ENCODE measurements at places on chromosomes 7 and 10.
A peak's percentile ranks its signal among the peaks of the same experiment; 100 is the strongest.

DNA sequence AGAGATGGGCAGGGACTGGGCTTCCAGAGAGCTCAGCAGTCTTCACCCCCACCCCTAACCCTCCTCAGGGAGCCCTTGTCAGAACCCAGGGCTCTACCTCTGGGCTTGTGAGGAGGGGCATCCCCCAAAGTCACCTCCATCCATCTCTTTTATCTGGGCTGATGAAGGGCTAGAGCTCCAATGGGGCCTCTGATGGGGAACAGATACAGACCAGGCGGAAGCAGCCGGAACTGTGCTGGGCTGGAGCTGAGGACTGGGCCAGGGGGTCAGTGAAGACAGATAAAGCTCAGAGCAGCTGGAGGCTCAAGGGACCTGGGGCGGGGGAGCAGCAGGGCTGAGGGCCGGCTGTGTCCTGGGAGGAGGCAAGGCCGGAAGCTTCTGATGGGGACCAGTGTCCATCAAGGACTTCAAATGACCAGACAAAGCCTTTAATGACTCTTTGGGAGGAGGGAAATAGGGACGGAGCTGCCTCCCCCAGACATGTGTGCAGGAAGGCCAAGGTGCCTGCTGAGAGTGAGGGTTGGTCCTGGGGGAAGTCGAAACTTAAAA lies 10.2 kb downstream of the KAZALD1 start:
- no peak for DNase-seq

DNA sequence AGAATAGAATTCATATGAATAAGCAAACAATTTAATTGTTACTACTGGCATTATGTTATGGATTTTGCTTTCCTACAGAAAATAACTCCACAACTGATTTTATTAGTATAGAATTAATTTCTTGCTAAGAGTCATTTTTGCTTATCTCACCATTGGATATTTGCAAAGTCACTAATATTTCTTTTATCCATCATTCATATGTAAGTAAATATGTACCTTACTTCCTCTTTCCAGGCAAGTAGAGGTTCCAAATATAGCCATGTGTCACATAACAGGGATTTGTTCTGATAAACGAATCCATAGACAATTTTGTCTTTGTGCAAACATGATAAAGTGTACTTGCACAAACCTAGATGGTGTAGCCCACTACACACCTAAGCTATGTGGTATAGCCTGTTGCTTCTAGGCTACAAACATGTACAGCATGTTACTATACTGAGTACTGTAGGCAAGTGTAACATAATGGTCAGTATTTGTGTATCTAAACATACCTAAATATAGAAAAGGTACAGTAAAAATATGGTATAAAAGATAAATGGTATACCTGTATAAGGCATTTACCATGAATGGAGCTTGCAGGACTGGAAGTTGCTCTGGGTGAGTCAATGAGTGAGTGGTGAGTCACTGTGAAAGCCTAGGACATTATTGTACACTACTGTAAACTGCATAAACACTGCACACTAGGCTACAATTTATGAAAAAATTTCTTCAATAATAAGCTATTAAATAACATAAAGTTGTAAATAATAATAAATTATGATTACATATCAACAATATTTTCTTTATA lies 18.3 kb downstream of the KLLN start:
- DNase-seq, result no peak

- peak; percentile 21 for DNase-seq
Observed at GRCh38 chr7:18064242-18064838, 36.7 kb upstream of the PRPS1L1 start.

DNA sequence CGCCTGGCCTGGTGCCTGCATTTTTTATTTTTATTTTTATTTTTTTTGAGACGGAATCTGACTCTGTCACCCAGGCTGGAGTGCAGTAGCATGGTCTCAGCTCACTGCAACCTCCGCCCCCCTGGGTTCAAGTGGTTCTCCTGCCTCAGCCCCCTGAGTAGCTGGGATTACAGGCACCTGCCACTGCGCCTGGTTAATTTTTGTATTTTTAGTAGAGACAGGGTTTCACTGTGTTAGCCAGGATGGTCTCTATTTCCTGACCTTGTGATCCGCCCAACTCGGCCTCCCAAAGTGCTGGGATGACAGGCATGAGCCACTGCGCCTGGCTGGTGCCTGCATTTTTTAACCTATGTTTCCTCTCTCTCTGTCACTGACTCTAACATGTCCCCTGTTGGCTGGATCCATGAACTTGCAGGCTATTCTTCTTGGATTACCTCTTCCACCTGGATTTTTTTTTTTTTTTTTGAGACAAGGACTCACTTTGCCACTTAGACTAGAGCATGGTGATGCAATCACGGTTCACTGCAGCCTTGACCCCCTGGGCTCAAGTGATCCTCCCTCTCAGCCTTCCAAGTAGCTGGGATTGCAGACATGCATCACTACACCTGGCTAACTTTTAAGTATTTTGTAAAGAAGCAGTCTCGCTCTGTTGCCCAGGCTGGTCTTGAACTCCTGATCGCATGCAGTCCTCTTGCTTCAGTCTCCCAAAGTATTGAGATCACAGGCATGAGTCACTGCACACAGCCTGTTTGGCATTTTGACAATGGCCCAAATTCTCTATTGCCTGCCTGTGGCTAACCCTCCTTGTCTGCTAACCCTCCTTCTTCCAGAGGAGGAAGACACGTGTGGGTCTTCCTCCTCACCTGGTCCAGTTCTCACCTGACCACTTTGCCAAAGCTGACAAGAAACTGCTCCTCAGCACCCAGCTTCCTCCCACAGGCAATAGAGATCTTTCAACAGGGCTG lies 23.0 kb upstream of the PRPF18 start:
- no peak for DNase-seq

- no peak for DNase-seq
Observed at GRCh38 chr7:22109761-22110160, 164.1 kb upstream of the CDCA7L start.

DNA sequence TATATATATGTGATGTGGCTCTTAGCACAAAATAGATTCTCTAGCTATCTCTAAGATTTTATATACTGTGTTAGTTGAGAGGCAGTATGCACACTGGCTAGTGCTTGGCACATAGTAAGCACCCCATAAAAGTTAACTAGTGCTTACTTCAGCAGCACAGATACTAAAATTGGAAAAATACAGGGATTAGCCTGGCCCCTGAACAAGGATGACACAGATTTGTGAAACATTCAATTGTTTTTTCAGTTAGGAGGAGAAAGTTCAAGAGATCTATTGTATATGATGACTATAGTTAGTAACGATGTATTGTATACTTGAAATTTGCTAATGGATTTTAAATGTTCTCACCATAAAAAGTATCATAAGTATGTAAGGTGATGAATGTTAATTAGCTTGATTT lies 78.3 kb upstream of the LRRC17 start:
- DNase-seq, result no peak

DNA sequence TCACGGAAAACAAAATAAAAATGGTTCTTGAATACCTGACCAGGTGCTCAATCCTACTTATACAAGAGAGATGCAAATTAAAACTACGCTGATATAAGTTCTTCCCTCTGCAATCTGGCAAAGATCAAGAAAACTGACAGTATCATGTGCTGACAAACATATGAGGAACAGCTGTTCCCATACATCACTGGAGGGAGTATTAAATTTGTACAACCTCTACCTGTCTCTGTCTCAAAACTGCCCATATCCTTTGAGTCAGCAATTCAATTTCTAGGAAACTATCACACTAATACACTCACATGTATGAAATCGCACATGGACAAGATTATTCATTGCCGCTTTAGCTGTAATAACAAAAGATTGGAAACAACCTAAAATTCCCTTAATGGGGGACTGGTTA lies 11.0 kb upstream of the IL6 start:
- no peak for DNase-seq

DNA sequence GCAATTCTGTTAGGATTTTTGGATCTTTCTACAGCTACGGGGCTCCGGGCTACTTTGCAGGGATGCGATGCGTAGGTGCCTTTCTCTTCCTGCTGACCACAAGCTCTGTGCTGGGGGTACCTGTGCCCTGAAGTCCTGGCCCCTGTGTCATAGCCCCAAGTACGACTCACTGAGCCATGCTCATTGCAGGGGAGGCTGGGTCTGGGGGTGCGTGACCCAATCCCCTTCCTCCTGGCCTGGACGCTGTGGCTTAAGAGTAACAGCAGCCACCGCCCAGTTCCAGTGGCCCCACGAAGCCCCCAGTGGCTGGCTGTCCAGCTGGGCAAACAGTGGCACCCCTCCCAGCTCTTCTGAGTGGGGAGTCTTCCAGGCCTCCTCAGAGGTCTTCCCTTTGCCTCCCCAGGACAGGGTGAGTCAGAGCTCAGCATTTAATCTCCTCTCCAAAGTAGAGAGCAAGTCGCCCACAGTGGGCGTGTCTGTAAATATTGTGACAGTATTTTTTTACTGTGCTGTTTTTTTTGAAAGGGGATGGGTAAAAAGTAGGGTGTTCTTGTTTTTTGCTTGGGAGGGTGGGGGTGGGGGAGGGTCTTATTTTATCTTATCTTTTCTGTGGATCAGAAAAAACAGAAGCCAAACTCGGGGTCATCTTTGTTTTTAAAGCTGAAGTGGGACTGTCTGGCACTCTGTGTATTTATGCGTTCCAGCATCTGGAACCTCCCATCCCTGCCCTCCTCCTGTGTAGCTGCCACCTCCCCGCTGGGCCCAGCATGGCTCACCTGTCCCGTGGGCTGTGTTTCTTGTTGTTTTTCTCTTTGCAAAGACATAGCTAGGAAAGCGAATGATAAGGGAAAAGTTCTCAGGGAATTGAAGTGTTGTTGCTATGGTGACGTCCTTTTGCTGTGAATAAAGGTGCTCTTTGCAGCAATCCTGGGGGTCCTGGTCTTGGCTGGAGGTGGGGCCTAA lies 8.2 kb downstream of the LFNG start:
- DNase-seq, result no peak

DNA sequence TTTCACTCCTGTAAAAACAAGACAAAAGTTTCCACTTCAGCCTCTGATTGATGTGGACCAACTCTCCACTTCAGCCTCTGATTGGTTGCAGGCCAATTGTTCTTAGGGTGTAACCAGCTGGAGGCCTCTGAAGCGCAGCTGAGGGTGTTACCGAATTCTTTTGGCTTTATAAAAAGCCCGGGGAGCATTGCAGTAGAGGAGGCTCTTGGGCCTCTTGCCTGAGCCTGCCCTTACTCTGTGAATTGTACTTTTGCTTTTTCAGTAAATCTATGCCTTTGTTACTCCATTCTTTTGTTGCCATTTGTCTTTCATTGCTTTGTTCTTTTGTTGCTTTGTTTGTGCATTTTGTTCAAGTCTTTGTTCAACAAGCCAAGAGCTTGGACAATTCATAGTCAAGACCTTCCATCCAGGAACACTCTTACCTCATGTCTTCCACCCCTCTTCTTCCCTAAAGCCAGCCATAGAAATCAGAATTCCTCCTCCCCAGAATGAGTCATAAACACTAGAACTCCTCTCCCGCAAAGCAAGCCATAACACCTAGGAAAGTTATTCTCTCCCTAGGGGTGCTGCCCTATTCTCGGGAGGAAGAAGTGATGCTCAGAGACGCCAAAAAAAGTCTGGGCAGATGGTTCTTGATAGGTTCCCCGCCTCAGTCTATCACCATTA lies 53.5 kb upstream of the ARMC3 start:
- DNase-seq, result no peak

- DNase-seq, result no peak
Observed at GRCh38 chr7:29053105-29053872, 93.0 kb downstream of the CPVL start.

DNA sequence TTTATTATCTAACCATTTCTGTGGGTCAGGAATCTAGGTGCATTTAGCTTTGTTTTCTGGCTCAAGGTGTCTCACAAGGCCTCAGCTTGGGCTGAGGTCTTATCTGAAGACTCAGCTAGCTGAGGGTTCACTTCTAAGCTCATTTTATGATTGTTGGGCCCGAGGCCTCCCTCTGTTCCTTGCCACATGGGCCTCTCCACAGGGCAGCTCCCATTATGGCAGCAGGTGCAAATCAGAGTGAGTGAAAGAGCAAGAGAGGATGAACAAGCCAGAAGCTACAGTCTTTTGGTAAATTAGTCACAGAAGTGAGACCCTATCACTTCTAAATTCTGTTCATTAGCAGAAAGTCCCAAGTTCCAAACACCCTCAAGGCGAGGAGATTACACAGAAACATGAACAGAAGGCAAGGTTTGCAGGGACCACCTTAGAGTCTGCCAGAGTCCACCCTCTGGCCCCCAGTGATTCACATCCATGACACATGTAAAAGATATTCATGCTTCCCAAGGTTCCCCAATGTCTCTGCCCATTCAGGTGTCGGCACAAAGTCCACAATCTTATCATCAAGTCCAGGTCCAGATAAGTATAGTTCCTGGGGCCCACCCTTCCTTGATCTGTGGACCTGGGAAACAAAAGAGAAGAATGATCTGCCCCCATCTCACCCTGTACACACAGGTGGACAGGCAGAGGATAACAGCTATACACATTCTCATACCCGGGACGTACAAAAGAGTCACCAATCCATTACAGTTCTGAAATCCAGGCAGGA lies 23.7 kb downstream of the FIGNL1 start:
- DNase-seq, result no peak

GRCh38 chr7:44617225-44617890 lies 10.9 kb downstream of the OGDH start:
- DNase-seq, result no peak

DNA sequence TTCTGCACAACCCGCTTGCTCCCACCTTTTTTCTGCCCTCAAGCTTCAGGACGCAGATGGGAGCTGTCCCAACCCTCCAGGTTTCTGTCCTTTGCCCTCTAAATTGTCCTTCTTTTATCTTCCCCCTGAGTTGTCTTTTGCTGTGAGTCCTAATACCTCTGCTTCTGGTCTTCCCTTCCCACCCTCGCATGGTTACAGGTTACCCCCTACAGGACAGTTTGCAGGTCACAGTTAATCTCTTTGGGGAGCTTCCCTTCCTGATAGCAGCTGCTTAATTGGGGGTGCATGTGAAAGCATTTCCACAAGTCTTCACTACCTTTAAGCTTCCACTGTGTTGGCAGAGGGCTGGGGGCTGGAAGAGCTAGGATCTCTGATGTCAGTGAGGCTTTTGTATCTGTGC lies 121.5 kb upstream of the CXCL12 start:
- DNase-seq, result no peak

DNA sequence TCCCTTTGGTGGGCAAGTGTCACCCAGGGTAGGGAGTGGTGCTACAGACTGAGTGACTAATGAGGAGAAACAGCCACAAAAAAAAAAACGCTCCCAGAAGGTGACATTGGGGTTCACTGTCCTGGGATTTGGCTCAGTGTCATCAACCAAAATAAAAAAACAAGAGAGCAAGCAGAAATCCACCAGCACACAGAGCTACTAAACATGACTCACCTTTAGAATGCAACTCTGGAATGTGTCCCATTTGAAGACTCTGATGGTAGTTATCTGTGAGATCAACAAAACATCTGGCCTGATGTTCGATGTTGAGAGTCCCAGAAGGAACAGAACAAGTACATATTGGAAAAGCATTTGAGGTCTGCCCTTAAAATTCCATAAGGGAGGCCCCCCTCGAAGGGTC lies 200.3 kb upstream of the LYZL2 start:
- no peak for DNase-seq

DNA sequence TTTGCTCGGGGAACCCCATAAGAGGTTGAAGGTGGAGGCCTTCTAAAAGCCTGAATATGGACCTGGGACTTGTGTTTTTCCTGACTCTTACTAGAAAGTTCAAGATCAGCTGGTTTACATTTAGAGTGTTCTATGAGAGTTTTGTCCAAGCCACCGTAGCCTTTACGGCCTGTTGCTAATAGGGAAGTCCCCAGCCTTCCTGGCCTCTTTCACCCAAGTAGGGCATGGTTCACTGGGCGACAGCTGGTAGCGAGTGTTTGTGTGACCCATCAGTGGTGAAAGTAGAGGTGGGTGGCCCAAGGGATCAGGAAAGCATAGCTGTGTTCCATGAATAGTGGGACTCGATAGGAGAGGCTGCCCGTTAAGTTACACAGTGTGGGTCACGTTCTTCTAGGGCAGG lies 60.1 kb downstream of the RABGEF1 start:
- DNase-seq, result no peak

- no peak for DNase-seq
Observed at GRCh38 chr10:82267465-82267864, 392.5 kb downstream of the NRG3 start.

All from memory B cell (primary cell).